Stimulated activated CD4-positive, alpha-beta T cell treated with anti-CD3 and anti-CD28 coated beads, Interleukin-1b, Interleukin-23, amount 100 ng/mL, for 1 hour (primary cell): ENCODE measurements at places on chromosomes 13 and 19.
A peak's percentile ranks its signal among the peaks of the same experiment; 100 is the strongest.

GRCh38 chr19:45976178-45976577, 2.5 kb upstream of the NOVA2 start:
- no peak for DNase-seq

DNA sequence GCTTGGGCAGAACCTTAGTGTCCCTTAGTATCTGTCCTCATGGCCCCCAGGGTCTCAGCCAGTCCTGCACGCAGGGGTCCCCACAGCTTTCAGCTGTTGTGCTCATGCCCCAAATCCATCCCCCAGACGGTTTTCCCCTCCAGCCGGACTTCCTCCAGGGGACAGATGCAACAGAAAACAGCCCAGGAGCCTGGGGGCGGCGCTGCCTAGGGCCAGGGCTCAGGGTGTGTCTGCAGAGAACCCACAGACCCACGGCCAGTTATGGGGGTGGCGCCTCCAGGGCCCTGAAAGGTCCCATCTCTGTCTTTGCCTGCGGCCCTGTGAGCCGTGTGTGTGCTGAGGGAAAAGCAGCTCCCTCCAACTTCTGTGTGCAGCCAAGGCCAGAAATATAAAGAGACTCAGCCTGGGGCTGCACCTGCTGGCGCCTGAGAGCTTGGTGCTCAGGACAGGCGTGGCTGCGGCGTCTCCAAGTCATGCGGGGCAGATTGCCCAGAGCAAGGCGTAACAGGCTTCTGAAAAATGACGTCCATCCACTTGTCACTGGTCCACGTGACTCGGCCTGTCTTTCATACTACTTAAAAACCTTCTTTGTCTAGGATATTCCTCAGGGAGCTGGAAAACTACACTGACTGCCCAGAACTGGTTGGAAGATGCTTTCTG, 22.1 kb upstream of the F7 start:
- no peak for DNase-seq

- no peak for DNase-seq
These were observed 5.7 kb downstream of the ZNF566 start for GRCh38 chr19:36483653-36484052.

DNA sequence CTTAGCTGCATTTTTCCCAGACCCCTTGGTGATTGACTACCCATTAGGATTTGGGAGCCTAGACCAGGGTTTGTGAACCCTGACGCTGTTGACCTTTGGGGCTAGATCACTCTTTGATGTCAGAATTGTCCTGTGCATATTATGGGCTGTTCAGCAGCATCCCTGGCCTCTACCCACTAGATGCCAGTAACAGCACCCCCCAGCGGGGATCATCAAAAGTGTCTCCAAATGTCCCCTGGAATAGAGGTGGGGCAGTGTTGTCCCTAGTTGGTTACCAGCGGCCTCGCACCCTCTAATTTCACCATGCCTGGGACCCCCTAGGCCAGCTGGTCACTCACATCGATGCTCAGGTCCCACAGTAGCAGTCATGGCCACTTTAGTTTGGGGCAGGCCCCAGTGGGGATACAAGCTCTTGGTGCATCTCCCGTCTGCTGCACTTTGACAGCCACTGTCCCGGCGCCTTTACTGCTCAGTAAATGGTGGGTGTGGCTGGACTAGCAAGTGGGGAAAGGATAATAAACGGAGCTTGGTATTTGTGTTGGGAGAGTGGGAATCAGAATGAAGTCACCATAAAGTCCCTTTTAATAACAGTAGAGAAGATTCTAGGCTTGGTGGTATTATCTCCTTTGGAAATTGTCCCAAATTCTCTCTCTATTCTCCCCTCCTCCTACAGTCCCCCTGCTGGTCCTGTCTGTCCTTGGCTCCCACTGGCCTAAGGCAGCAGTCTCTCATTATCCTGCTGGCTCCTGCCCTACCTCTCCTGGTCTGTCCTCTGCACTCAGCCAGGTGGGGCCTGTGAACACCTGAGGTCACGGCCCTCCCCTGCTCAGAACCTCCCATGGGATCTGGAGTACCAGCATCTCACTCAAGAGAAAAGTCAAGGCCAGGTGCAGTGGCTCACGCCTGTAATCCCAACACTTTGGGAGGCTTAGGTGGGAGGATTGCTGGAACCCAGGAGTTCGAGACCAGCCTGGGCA, 80.6 kb downstream of the SIPA1L3 start:
- DNase-seq, result no peak

GRCh38 chr13:20402881-20403280, 122.8 kb downstream of the CRYL1 start:
- no peak for DNase-seq

- no peak for DNase-seq
These were observed 78.7 kb upstream of the FAM216B start for GRCh38 chr13:42702716-42703115.

DNA sequence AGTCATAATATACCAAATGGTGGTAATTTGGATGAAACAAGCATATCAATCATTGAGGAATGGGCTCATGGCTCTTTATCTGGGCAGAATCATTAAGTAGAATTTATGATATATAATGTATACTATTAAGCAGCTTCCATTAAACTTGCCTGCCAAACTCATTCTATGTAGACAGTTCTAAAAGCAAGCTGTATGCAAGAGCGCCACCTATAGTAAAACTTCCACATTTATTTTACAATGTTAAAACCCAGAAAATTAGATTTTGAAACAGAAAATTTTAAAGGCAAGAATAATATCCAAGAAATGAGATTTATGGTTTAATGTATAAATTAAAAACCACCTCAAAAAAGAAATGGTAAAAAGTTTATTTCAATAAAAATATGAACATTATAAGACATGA, 161.5 kb downstream of the MZT1 start:
- DNase-seq, result no peak

DNA sequence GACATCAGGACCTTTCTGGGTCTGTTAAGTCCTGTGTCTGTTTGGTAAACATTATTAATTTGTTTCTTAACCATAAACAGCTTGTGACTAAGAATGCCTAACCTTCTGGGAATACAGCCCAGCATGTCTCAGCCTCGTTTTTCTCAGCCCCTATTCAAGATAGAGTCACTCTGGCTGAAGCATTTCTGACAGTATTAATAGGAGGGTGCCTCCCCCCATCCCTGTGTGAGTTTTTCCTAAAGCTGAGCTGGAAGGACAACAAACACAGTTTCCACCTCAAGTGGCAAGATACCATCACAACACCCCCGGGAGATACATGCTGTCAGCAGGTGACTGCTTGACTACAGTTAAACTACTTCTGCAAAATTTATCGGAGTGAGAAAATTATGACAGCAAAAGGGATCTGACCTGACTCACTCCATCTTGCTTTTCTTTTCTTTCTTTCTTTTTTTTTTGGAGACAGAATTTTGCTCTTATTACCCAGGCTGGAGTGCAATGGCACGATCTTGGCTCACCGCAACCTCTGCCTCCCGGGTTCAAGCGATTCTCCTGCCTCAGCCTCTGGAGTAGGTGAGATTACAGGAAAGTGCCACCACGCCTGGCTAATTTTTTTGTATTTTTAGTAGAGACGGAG, 59.3 kb upstream of the ABCC4 start:
- no peak for DNase-seq

- DNase-seq, result no peak
These were observed 11.8 kb upstream of the BTBD2 start for GRCh38 chr19:2027361-2027760.

DNA sequence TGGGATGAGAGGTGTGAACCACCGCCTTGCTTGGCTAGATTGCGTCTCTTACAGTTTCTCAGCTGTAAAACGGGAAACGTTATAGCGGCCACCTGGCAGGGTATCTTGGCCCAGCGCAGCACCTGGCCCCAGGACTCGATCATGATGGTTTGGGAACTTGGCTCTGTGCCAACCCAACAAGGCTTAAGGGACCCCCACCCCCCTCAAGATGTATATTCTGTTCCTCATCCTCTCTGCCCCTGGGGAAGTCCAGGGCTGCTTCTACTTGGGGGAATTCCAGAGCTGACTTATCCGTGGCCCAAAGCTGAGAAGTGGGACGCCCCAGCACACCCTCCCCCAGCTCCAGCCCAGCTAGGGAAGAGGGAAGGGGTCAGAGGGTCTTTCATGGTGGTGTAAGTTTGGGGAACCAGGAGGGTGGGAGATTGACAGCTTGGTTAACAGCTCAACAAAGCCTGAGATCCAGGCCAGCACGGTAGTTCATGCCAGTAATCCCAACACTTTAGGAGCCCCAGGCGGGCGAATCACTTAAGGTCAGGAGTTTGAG, 695 bp downstream of the ICAM1 start:
- no peak for DNase-seq

DNA sequence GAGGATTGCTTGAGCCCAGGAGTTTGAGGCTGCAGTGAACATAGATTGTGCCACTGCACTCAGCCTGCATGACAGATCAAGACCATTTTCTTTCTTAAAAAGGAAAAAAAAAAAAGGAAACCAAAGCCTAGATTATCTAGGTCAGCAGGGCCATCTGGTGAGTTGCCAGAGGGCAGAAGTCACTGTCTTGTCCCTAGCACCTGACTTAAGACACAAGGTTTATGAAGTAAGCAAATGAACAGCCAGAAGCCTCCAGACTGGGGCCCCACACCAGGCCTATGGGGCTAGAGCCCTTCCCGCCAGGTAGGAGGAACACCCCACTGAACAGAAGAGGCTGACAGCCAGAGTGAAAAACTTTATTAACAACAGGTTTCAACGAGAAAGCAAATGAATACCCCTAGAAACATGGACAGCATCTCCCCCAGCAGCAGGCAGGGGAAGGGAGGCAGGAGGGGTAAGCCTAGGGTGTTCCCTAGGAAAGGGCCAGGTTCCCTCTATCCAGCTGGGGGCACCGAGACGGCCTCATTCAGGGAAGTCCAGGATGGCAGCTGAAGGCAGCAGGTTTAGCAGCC, 1.2 kb downstream of the WDR83 start:
- no peak for DNase-seq

GRCh38 chr19:45103508-45104319, 10.7 kb downstream of the PPP1R37 start:
- DNase-seq, result no peak

GRCh38 chr13:73800011-73800410, 334.2 kb downstream of the KLF12 start:
- DNase-seq, result no peak

GRCh38 chr19:16376649-16377048, 52.0 kb downstream of the KLF2 start:
- DNase-seq, result no peak

- no peak for DNase-seq
These were observed 68.4 kb upstream of the ANKRD10 start for GRCh38 chr13:110983241-110983640.

DNA sequence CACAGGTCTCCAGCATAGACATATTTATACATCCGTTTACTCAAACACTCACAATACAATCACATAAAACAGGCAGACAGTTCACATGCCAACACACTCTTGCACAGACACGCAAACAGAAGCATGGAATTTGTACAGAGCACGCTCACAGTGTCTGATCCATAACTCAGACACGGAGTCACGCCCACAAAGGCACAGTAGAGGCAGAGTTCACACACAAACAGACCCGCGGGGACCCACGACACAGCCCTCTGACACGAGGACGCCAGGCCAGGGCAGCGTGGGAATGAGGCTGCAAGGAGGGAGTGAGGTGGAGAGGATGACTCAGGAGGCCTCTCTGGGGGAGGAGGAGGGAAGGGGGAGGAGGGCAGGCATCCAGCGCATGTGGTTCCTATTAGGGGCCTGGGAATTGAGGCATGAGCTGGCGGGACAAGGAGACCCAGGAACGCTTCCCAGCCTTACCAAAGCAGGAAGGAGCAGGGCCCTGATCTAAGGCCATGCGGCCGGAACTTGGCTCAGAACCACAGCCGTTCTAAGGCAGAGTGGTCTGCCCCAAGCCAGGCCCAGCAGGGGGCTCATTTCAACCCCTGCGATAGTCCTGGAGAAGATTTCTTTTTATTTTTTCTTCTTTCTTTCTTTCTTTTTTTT, 9.1 kb upstream of the OLFM2 start:
- no peak for DNase-seq

GRCh38 chr19:6812612-6813011, 40.1 kb downstream of the VAV1 start:
- no peak for DNase-seq

- no peak for DNase-seq
These were observed 26.7 kb downstream of the SPATA13 start for GRCh38 chr13:24187185-24187584.

- DNase-seq, result peak; percentile 32
These were observed 475.8 kb downstream of the FOXO1 start for GRCh38 chr13:40190641-40191100.

- DNase-seq, result no peak
These were observed 1438.6 kb downstream of the UQCRFS1 start for GRCh38 chr19:27774337-27774736.

GRCh38 chr13:113584870-113585671, 518 bp downstream of the TFDP1 start:
- no peak for DNase-seq
